ENCODE measurements at places on chromosomes 2 and 18.

- DNase-seq: no peak
Observed at GRCh38 chr2:158221063-158222020, 119.7 kb downstream of the UPP2 start.

DNA sequence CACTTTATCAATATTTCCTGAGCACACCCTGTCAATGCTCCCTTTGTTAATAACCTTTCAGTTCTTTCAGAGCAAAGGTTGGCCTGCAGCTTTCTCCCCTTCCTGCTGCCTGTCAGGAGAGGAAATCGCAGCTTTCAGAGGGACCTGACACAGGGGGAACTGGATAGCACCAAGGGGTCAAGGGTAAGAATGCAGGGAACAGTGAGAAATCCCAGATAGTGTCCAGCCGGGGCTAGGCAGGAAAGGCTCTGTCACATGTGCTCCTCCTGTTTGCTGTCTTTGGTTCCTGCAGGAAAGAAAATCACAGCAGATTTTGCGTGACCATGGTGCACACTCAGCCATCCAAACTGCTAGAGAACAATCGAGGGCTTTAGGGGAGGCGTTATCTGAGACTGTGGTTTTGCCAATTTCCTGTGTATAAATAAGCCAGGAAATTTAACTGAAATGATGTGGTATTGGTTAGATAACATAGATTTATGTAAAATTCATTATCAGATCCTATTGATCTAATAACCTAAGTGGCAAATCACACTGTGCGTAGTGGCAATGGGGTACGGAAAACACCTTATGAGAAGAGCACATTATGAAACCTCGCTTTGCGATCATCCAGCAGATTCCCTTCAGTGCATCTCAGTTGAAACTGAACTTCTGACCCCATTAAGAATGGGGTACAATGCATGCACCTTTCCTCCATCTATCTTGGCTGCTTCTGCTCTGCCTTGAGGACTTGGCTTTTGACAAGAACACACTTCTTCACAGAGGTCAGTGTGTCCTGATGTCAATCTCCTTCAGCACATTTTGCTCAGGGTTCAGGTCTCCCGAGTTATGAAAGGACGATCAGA, 178.0 kb downstream of the ICOS start:
- no peak for DNase-seq

GRCh38 chr2:71684226-71685072, 231.1 kb downstream of the DYSF start:
- no peak for DNase-seq

DNA sequence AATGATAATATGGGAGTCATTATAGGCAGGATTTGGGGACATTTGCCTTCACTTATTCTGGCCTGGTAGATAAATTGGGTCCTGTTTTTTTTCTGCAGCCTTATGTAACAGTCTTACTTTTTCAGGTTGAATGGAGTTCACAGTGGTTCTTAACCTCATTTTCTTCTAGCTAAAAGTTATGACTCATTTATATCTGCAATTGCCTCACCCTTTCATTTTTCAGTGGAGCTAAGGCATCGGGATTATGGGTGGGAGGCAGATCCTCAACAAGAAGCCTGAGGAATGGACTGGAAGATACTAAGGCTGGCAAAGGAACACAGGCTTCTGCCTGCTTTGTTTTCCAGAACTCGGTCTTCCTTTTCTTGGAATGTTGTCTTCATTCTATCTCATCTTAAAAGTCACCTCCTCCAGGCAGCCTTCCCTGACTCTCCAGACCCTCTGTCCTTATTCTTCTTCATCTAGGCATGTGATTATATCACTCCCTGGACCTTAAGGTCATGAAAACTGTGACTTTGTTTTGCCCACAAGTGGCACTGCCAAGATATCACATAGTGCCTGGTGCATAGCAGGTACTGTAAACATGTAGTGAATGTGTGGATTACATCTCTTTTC, 41.0 kb upstream of the ACSL3 start:
- no peak for DNase-seq

DNA sequence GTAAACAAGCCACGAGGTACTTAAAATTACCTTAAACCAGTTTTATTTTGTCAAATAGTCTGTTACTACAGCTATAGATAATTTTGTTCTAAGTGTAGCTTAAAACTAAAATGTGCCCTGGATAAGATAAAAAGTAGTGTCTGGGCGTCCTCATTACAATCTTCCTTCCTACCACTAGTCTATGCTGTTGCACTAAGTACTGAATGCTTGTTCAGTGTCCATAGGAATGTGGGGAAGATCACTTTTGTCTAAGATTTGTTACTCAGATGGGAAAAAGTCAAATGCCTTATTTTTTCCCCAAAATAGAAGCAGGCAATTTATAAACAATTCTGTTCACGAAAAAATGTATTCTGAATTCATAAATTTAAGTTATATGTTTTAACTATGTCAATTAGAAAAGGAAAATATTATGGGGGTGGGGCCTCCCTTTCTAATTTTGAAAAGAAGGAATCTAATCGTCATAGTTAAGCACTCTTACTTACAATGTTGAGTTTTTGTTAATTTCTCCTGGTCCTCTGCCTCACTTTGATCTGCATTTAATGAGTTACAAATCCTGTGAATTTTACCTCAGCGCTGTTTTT, 140.4 kb upstream of the VRK2 start:
- no peak for DNase-seq

GRCh38 chr2:31205613-31206012, 11.7 kb downstream of the CAPN14 start:
- no peak for DNase-seq

DNA sequence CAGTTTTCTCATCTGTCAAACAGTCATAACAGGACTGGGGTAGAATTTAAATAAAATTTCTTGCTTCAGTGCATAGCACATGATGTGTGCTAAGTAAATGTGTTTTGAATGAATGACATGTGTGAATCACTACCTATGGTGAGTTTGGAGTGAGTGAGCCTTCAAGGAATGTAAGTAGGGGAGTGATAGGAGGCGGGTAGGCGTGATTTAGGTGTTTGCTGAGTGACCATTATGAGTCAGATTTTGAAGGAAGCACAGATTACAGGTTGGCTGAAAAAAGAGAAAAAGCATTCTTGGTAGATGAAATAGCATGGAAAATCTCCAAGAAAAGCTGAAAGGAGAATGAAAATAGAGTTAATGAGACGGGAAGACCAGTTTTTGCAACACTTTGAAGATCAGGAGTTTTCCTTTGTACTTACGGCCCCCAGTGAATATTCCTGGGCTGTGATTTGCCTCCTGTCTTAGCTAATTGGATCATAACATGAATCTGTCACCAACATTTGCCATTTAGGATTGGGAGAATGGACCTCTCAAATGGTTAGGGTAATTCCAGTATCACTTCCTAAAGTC, 136.9 kb upstream of the GATA6 start:
- no peak for DNase-seq

- no peak for DNase-seq
Observed at GRCh38 chr18:49023271-49023937, 72.6 kb upstream of the SMAD7 start.

DNA sequence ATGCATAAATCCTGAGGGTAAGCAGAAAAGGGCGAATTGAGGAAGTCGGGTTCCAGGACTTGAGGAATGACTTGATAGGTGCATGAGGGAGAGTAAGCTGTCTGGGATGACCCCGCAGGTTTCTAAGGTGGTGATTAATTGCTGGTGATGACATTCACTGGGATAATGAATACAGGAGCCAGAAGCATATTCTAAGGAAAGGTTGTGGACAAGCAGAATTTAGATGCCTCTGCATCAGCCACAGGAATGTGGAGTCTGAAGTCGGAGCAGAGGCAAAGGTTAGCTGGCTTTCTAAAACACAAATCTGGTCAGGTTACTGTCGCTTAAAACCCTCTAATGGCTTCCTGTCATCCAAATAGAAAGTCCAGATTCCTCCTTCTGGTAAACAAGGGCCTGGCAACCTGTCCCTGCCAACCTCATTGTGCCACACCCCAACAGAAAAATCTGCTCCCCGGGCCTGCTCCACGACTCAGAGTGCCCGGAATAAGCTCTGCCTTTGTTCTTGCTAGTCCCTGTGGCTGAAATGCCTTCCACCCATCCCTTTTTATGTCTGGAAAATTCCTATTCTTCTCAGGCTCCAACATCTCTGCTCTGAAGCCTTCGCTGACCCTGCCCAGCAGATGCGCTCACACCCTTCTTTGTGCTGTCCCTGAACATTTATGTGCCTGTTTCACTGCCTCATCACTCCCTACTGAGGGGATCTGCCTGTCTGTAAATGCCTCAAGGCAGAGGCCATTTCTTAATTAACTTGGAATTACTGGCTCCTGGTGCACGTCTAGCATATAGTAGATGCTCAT, 11.3 kb upstream of the TMEM214 start:
- no peak for DNase-seq

DNA sequence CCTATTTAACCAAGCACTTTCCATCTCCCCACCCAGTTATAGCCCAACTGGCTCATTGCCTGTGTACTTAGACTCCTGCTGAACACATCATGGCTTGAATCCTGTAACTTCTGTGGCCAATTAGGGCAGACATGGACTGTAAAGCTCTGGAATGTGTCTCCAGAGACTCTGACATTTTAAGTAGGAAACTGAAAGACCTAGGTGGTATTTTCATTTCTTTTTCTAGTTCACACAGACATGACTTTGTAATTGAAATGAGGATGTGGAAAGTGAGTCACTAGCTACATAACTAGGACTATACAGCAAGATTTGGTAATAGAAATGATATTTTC, 12.2 kb downstream of the DOK1 start:
- DNase-seq: no peak

DNA sequence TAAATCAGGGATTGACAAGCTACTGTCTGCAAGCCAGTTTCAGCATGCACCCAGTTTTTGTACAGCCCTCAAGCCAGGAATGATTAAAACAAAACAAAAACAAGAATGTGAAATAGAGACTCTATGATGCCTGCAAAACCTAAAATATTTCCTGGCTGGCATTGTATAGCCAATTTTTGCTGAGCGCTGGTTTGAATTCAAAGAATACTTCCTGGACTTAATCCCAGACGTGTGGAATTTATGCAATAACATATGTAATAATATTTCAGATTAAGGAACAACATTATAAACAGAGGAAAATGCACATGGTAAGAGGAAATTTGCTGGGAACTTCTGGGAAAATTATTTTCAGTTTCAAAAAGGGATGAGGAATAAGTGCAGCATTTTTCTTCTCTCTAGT, 148.1 kb upstream of the RPRM start:
- DNase-seq: no peak

- DNase-seq: peak; percentile 88
Observed at GRCh38 chr2:159904127-159904958, 106.3 kb upstream of the CD302 start.

DNA sequence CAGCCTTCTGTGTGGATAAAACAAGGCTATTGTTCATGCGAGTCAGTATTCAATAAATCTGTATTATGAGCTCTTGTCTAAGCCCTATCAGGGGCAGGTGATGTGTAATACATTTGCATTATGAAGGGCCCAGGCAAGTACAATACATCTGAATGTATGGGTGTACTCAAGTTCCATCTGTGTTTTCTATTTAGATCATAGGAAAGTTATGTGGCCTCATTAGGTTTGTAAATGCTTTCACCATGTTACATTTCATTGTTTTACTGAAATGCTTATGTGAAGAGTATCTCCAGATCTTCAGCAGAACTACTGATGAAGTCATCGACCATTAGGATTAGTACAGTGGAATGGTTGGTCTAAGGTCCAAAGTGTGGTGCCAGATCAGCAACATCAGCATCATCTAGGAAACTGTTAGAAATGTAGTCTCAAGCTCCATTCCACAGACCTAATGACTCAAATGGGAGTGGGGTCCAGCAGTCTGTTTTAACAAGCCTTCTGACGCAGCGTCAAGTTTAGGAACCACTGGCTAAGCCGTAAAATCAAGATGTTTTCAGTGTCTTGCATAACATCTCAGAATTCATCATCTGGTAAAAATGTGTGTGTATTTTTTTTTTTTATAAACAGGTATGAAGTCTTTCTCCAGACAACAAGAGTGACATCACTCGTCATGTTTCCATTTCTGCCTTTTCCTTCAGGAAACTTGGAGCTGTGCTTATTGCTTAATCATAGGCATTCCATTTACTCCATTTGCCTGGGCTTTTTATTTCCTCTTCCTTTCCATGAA, 80.5 kb downstream of the LYPD6 start:
- DNase-seq: no peak

GRCh38 chr18:48139431-48140347, 209.2 kb upstream of the SMAD2 start:
- no peak for DNase-seq

- DNase-seq: peak; percentile 66
Observed at GRCh38 chr2:161992531-161992930, 81.5 kb downstream of the DPP4 start.

DNA sequence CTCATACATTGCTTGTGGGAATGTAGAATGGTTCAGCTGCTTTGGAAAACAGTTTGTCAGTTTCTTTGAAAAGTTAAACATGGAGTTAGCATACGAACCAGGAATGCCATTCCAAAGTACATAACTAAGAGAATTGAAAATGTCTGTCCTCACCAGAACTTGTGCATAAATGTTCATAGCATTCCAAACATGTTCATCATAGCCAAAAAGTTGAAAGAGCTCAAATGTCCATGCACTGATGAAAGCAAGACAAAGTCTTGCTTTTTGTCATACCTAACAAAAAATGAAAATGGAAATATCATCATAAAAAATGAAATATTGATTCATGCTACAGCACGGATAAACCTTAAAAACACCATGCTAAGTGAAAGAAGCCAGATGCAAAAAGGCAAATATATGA, 408.8 kb upstream of the UBE2E3 start:
- no peak for DNase-seq

DNA sequence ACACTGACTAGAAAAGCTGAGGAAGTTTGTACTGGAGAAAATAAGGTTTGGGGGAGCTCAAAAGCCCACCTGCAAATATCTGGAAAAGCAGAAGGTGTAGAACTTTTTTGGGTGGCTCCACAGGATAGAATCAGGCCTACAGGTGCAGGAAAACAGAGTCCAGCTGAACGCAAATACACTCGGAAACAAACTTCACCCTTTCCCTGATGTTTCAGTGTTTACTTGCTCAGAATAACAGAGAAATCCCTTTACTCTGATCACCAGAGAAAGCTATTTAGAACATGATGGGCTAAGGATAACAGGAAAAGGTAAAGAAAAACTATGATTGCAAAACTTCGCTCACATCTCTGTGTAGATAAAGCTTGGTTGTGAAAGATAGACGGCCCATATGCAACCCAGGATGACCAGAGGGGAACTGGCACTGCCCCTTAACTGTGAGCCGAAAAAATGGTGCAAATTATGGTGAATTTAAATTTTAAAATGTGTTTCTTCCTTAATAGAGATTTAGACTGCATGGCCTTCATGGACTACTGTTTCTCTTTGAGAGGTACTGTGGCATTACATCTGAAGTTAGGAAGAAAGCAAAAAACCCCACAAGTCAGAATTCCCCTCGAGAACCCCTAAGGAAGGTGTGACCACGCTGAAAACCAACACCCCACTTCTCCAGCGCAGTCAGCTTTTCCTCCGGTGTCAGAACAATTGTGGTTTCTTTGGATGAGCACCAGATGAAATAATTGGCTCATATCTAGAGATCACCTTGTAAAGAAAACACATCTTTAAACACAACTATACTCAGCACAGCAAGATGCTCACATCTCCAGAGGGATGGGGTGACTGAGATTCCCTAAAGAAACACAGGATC, 84.5 kb upstream of the TMEM247 start:
- DNase-seq: no peak

GRCh38 chr18:48826806-48827205, 124.0 kb downstream of the SMAD7 start:
- no peak for DNase-seq
